T-helper 1 cell (primary cell): ENCODE measurements at places on chromosomes 12 and 14.

DNA sequence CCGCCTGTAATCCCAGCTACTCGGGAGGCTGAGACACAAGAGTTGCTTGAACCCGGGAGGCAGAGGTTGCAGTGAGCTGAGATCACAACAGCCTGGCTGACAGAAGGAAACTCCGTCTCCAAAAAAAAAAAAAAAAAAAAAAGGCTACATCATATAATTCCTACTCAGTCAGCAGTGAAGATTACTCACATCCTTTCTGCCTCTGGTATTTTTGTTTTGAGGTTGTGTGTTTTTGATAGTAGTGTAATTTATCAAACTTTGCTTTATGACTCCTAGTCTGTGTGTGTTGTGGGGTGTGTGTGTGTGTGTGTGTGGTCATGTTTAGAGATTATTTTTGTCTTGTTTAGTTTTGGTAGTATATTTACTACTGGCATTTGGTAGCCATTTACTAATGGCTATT is 29.8 kb upstream of the DLGAP5 start:
- DNase-seq: no peak

- DNase-seq: no peak
These were observed 36.6 kb downstream of the LRP6 start for GRCh38 chr12:12230275-12230674.

DNA sequence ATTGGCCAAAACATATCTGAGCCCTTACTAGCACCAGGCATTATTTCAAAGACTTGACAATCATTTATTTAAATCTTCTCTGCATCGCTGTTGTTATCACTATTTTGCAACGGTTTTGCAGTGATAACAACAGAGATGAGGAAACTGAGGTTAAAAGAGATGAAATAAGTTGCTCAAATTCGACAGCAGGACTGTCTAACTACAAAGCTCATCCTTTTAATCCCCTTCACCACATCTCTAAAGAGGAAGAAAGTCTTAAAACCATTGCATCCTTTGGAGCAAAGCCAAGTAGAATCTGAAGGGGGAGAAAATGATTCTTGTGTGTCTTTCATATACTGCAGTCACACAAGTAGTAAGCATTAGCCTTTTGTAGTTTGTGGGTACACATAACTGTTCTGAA is 14.8 kb upstream of the ETNK1 start:
- no peak for DNase-seq

GRCh38 chr14:60736494-60736893 is 1.9 kb downstream of the MNAT1 start:
- DNase-seq: no peak

DNA sequence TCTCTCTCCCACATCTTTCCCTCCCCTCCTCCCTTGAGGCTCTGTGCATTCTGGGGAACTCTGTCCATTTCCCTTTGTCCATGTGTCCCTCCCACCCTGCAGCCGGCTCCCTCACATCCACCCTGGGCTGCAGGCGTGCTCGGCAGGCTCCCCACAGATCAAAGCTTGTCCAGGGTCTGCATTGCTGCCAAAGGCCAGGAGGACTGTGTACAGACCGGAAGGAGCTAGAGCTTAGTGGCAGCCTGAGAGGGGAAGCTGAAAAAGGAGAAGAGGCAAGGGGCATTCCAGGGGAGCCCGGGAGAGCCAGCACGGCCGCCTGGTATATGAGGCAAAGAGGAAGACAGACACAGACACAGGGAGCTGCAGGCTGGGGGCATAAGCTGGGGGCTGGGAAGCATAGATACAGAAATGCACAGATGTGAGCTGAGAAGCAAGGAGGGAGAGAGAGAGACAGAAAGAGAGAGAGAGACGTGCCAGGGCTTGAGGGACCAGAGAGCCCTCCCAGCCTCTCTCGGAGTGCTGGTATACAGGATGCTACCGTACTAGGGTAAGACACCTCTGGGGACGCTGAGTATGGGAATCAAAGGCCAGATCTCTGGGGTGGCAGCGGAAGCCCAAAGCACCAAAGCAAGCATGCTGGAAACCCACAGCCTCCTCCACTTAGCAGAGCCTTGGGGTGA is 3.3 kb downstream of the CD4 start:
- peak; percentile 21 for DNase-seq

DNA sequence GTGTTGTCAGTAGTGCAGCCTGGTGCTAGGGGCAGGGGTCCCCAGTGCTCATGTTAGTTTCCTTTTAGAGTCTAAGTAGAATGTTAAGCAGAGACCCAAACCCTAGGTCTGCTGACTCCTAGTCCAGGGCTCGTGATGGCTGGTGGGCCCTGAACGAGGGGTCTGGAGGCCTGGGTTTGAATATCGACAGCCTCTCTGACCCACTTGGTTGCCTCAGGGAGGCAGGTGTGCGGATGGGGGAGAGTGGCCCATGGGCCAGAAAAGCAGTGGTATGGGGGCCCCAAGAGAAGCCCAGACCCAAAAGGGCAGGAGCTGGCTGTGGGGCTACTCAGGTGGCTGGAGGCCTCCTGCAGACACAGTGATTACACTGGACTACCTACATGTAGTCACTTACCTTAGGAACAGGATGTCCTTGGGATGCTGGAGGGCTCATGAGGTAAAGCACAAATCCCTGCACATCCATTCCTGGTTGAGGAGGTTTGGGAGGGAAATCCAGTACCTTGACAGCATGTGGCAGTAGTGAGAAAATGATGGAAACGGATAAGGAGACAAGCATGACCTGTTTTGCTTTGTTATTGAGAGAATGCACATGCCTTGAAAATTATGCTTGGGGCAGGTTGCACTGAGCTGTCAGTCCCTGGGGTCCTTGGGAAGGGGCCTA is 1.7 kb upstream of the SLC25A29 start:
- no peak for DNase-seq

- DNase-seq: no peak
These were observed 148.0 kb upstream of the NUDT4 start for GRCh38 chr12:93229494-93230325.

GRCh38 chr14:49505041-49505766 is 81.0 kb downstream of the RPS29 start:
- no peak for DNase-seq

GRCh38 chr14:98119739-98120138 is 1152.3 kb downstream of the BCL11B start:
- no peak for DNase-seq

DNA sequence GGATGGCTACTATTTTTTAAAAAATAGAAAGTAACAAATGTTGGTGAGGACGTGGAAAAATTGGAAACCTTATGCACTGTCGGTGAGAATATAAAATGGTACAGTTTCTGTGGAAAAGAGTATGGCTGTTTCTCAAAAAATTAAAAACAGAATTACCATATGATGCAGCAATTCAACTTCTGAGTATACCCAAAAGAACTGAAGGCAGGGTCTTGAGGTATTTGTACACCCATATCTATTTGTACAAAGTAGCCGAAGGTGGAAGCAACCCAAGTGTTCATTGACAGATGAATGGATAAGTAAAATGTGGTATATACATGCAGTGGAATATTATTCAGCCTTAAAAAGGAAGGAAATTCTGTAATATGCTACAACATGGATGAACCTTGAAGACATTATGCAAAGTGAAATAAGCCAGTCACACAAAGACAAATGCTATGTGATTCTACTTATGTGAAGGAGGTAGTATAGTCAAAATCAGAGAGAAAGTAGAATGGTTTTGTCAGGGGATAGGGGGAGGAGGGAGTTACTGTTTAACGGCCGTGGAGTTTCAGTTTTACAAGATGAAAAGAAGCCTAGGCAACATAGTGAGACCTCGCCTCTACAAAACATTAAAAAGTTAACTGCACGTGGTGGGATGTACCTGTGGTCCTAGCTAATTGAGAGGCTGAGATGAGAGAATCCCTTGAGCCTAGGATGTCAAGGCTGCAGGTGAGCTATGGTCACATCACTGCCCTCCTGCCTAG is 38.4 kb upstream of the CCT2 start:
- peak; percentile 46 for DNase-seq

GRCh38 chr14:88983755-88984154 is 159.3 kb downstream of the TTC8 start:
- no peak for DNase-seq

GRCh38 chr14:104878582-104878981 is 13.5 kb downstream of the CEP170B start:
- DNase-seq: no peak

- DNase-seq: no peak
These were observed 1358.2 kb upstream of the TMEM132C start for GRCh38 chr12:126908765-126909142.

GRCh38 chr12:29796823-29797263 is 13.1 kb upstream of the TMTC1 start:
- DNase-seq: no peak

GRCh38 chr12:127785540-127785939 is 481.4 kb upstream of the TMEM132C start:
- no peak for DNase-seq

DNA sequence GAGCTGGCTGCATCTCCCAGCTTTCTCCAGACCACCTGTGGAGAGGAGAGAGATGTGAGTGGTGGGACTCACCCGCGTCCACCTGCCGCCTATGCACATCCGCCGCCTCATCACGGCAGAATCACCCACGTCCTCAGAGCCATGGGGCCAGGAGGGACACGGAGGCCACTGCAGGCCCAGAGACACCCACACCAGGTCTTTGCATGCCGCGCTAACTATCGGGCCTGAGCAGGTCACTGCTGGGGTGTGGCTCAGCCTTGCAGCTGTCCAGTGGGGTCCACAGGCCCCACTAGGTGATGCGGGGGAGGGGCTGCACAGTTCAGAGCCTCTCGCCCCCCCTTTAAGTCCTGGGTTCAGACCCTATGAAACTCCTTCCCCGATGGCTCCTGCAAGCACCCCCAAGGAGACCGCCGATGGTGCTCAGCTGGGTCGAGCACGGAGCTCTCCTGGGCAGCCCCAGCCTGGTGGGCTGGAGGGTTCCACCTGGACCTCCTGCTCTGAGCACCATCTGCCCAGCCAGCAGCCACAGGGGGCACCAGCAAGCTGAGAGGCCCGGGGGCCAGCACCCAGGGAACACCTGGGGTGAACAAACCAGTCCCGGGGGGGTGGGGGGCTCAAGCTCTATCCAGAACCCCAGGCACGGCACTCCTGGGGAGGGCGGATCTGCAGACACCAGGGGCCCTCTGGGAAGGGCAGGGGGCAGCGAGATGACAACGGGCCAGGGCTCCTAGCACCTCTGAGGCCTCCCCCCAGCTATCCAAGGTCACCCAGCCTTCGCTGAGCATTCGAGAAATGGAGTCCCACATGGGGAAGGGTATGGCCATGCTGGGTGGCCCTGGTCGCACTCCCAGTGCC is 34.3 kb downstream of the CCNK start:
- DNase-seq: no peak

DNA sequence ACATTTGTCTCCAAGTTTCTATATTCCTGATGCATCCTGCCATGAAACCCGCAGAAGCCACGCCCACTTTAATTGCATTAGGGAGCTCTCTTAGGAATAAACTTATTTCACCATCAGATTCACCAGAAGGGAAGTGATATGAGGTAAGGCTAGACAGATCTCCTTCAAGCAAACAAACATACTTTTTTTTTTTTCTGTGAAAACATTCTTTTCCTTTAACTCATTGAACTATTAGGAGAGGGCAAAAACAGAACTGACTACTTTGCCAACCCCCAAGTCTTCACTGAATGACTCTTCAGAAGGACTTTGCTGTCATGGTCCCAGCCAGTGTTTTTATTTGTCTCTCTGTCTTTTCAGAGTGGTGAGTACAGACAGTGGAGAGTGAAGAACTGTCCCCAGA is 48.4 kb downstream of the GTF2A1 start:
- no peak for DNase-seq

DNA sequence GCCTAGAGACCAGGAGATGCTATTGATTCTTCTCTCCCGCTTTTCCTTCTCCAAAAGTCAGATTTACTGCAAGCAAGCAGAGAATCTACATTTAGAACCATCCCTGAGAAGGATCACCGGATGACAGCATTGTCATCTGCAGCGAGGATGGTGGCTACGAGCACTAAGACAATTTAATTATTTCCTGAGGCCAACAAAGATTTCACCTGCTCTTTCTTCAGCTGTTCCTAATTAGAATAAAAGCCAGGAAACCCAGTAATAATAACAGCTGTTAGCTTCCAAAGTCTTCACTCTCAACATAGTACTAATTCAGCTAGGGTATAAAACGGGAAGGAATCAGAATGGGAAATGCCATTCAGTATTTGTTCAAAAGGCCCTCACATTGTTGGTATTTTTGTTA is 53.3 kb downstream of the TMTC1 start:
- no peak for DNase-seq
